ENCODE measurements at places on chromosomes 7 and 10.

DNA sequence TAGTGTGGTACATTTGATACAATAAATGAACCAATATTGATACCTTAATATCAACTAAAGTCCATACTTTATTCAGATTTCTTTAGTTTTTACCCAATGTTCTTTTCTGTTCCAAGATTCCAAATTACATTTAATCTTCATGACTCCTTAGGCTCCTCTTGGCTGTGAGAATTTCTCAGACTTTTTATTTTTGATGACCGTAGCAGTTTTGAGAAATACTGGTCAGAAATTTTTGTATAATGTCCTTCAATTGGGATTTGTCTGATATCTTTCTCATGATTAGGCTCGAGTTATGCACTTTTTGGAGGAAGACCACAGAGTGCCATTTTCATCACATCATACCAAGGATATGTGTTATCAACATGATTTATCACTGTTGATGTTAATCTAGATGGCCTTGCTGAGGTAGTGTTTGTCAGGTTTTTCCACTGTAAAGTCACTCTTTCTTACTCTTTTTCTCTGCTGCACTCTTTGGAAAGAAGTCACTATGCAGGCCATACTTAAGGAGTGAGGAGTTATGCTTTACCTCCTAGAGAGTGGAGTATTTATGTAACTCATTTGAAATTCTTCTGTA lies 12.9 kb upstream of the ENTPD1 start:
- DNase-seq: no peak

DNA sequence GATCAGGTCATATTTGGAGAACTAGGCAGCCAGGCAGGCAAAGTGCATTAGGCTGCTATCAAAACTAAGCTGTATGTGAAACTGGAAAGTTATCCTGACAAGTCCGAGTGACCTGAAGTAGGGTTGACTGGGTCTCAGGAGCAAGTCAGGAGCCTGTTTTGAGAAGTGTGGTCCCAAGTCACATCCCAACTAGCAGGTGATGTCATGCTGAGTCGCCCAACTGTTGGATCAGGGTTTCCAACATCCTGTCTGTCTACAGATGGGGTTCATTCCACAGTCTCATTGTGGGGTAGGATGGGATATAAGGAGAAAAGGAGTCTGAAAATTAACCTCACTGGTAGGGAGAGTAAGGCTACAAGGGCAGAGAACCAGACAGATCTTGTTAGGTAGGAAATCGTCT lies 27.0 kb downstream of the SLC26A4 start:
- DNase-seq: no peak

GRCh38 chr7:135597926-135598305 lies 40.2 kb downstream of the NUP205 start:
- DNase-seq: no peak

GRCh38 chr7:101162551-101163278 lies 2.7 kb downstream of the VGF start:
- no peak for DNase-seq

DNA sequence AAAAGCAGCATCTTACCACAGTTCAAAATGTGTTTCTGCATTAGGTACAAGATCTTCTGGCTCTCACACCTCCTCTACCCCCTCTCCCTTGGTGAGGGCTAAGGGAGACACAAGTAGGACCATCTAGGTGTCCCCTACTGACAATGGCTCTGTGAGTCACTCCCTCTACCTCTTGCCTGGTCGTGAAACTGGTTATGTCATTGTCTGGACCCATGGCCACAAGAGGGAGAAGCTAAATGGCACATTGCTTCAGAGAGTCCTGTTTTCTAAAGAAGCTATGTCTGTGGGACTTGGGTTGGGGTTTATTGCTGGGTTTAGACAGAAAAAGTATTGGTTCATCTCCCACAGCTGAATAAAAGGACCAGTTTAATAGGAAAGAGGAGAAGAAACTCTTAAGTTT lies 4.0 kb upstream of the PLXNA4 start:
- DNase-seq: no peak

- DNase-seq: no peak
These were observed 106.8 kb downstream of the GALNT17 start for GRCh38 chr7:71238581-71239295.

DNA sequence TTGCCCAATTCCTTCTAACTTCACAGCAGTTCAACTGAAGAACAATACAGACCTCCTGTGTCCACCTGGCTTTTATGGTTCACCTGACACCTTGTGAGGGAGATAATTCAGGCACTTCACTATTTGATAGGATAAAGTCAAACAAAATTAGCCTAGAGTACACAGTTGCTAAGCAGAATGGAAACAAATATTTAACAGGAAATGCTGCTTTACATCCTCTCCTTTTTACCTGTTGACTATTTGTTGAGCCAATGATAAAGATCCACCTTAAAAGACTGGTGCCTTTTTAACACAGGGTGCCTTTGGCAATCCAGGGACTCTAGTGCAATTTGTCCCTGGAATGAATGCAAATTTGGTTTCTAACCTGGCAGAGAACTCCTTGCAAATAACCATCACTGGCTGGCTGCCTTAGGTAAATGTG lies 39.8 kb downstream of the ITPRID1 start:
- DNase-seq: no peak

GRCh38 chr7:1514995-1515401 lies 10.8 kb upstream of the INTS1 start:
- DNase-seq: no peak

- no peak for DNase-seq
These were observed 22.5 kb downstream of the LRRC27 start for GRCh38 chr10:132354356-132355094.

GRCh38 chr7:112905950-112906349 lies 115.8 kb upstream of the TMEM168 start:
- no peak for DNase-seq

DNA sequence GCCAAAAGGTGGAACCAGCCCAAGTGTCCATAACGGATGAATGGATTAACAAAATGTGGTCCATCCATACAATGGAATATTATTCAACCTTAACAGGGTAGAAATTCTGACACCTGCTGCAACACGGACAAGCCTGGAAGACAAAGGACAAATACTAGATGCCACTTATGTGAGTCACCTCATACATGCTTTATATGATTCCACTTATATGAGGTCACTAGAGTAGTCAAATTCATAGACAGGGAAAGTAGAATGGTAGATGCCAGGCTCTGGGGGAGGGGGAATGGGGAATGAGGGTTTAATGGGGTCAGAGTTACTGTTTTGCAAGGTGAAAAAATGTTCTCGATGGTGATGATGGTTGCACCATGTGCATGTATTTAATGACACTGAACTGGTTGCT lies 34.0 kb upstream of the CYTH3 start:
- DNase-seq: no peak

GRCh38 chr7:18216270-18216669 lies 188.6 kb upstream of the PRPS1L1 start:
- no peak for DNase-seq

GRCh38 chr7:64555046-64555445 lies 7.8 kb downstream of the ZNF680 start:
- DNase-seq: no peak

- no peak for DNase-seq
These were observed 474.1 kb upstream of the STEAP1 start for GRCh38 chr7:89680161-89680560.

DNA sequence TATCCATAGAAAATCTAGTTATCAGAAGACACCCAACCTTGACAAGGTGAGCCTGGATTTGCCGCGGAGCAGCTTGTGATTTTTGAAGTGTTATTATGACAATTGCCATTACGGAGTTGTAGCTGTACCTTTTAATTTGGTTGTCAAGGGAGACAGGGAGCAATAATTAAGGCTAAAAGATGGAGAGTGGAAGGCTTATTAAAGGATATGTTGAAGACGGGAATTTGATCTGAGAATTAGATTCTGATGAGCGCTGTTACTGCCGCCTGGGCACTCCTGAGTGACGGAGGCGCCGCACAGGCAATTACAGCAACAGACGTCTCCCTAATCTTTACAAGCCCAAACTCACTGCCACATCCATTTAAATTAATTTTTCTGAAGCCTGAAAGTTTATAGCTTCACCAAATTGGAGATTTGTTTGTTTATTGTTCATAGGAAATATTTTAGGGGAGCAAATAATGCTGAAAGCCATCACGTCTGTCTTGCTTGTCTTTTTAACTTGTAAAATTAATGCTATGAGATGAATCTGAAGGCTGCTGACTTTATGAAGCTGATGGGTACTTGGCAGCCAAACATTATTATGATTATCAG lies 475.0 kb upstream of the ADARB2 start:
- DNase-seq: no peak

GRCh38 chr7:142774826-142775225 lies 4.1 kb downstream of the PRSS2 start:
- no peak for DNase-seq

DNA sequence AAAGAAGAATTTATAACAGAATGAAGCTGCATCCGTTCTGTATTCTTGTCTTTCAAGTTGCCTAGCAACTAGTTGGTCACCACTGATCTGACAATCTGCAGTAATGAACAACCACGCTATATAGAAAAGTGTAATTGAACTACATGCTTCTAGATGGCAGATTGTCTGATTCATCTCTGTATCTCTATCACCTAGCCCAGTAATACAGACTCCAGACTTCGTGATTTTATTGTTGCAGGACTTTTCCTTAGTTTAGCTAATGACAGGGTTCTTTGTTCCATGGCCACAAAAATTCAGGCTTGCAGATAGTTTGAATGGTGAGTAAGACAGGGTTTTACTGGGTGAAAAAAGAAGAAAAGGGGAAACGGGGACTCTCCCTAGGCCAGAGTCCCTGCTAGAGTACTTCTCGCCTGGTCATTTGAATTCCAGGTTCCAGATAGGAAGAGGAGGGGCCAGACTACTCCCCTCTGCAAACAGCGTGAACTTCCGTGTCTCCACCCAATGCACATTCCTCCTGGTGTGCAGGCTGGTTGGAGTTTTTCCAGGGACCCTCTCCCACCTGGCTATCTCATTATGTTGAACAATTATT lies 45.9 kb downstream of the COL1A2 start:
- DNase-seq: no peak

- no peak for DNase-seq
These were observed 267.2 kb downstream of the PAXIP1 start for GRCh38 chr7:154735766-154736165.

- DNase-seq: no peak
These were observed 102.8 kb downstream of the PRKG1 start for GRCh38 chr10:51176976-51177695.

GRCh38 chr7:139940866-139941265 lies 111.8 kb downstream of the TBXAS1 start:
- no peak for DNase-seq

- no peak for DNase-seq
These were observed 4.2 kb upstream of the RPEL1 start for GRCh38 chr10:103241262-103242011.

DNA sequence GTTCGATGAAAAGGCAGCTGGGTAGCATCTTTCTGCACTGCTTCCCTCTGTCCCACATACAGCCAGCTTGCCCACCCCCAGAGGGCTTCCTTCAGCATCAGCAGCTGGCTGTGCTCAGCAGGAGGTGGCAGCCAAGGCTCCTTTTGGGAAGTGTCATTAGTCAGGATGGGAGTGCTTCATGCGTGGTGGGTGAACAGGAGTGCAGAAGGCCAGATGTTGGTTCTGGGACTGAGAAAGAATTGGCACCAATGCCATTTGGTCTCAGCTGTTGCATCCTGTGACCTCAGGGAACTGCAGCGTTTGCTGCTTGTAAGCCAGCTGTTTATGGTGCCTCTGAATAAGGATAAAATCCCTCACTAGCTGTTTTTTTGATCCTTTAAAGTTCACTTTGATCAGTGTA lies 131.1 kb upstream of the SORCS3 start:
- DNase-seq: no peak

GRCh38 chr10:84344526-84344925 lies 16.1 kb downstream of the CCSER2 start:
- no peak for DNase-seq

DNA sequence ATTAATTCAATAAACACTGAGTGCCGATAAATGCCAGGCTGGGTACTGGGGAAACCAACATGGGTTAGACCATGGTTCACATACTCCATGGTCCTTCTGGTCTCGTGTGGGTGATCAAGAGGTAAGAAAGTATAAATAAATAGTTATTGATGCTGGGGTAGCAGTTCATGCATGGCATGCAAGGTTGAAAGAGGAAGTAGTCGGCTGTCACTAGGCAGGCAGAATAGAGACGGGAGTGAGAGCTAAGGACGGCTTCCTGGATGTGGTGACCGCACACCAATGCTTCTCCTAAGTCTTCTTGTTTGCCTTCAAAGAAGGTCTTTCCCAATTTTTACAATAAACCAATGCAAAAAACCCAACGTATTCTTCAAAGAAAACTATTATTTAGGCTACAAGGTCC lies 208.6 kb downstream of the ADAM12 start:
- no peak for DNase-seq

GRCh38 chr10:89393898-89394297 lies 1.5 kb downstream of the IFIT1 start:
- DNase-seq: no peak

DNA sequence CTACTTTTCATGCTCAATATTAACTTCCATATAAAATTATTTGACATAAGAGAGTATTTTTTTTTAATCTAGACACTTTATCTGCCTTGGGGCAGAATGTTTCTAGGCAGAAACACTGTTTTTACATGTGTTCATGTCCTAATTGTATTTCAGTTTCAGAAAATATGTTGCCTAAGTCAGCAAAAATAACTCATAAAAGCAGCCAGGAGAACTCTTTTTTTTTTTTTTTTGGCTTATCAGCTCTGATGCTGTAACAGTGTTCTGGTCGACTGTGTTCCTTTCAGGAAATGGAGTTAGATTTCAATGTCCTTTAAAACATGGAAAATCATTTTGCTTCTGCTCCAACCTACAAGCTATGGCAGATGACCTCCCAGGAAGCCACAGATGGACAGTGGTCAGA lies 63.2 kb upstream of the OPALIN start:
- no peak for DNase-seq

- no peak for DNase-seq
These were observed 442.9 kb downstream of the AUTS2 start for GRCh38 chr7:70040970-70041766.

GRCh38 chr7:77685233-77685632 lies 11.0 kb upstream of the RSBN1L start:
- DNase-seq: no peak

GRCh38 chr7:112882991-112883390 lies 92.8 kb upstream of the TMEM168 start:
- no peak for DNase-seq

DNA sequence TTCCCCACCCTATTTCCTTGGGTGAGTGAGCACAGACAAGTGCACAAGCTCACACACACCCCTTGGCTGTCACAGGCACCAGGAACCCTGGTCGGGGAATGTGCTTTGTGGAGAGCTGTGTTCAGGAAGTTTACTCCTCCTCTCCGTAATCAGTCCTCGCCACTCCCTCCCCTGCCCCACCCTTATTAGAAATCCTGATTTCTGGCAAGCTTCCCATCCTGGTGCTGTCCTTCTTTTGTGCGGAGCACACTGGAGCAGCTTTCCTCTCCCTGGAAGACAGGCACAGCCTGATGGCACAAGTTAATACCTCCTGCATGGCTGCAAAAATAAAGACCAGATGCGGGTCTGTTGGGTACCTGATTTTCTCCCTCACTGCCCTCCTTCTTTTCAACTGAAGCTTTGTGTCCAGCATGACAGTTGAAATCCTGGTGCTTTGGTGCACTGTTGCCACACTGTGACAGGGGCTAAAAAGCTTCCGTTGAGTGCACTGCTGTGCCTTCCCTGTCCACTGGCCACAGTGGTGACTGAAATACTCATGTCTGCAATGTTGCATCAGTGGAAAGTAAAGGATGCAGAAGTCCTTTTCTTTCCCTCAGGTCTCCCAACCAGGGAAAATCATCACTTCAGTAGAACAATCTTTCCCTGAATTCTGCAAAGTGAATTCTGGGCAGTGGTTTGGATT lies 55.0 kb downstream of the LRRC4 start:
- DNase-seq: no peak
